WTC11 (cell line): ENCODE measurements at places on chromosomes 2 and 18.

DNA sequence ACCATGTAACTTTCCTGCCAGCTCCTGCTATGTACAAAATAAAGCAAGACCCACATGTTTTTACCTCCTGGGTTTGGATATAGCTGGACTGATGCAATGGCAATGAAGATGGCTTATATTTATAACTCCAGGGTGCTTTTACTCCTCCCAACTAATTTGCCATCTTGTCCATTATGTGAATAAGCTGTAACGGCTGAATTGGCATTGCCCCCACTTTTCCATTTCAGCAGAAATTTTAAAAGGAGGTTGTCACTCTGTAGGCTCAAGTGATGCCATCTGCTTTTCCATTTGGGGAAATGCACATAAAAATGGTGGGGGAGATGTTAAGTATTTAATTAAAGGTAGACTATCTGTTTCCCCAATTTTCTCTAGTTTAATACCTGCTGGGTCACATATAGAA lies 345.5 kb downstream of the ERBB4 start:
- no peak for DNase-seq

DNA sequence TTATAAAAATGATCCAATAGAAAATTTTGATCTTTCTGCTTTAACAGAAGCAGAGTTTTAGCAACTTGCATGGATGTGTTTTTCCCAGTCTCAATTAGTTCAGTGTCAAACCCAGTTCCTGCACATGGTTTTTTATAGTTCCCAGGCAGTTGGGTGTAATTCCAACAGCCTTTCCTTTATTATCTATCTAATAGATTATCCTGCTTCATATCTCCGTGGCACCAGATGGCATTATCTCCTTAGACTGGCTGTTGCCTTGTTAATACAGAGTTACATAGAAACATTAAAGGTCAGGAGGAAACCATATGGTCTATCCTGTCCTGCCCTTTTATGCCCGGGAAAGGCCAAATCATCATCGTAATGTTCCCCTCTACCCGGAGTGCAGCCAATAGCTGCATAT lies 400.9 kb upstream of the SMIM21 start:
- DNase-seq: no peak

DNA sequence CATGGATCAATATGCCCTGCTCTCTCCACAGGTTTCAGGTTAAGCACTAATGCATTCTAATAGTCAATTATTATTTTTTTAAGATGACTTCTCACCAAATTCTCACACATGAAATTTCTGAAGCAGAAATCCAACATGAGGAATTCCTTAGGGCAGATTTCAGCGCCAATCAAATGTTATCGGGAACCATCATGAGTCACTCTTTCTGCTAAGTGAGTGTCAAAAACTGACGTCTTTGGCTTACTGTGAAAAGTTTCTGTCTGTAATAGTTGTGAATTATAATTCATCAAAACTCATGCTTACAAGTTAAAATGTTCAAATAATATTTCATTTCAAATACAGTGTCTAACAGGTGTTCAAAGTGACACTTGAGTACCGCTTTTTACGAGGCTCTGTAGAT lies 1038.6 kb downstream of the SOCS6 start:
- no peak for DNase-seq

GRCh38 chr2:206274434-206275311 lies at the start of gene ZDBF2:
Gene ZDBF2 (plus strand): TSS chr2:206274663. CDS start chr2:206281850, 7,187 bp downstream.
- peak; percentile 70 for DNase-seq
